GM10248 (cell line): ENCODE measurements at places on chromosomes 11 and 22.

- no peak for DNase-seq
Measured at GRCh38 chr11:134609361-134610115, 197.5 kb upstream of the B3GAT1 start.

GRCh38 chr11:93783765-93784144, 327 bp upstream of the MED17 start:
- no peak for DNase-seq

GRCh38 chr11:70078095-70078780, at the start of gene ANO1:
TSS of gene ANO1 (plus strand) at chr11:70078317. CDS start at chr11:70078607, 290 bp downstream.
- no peak for DNase-seq

DNA sequence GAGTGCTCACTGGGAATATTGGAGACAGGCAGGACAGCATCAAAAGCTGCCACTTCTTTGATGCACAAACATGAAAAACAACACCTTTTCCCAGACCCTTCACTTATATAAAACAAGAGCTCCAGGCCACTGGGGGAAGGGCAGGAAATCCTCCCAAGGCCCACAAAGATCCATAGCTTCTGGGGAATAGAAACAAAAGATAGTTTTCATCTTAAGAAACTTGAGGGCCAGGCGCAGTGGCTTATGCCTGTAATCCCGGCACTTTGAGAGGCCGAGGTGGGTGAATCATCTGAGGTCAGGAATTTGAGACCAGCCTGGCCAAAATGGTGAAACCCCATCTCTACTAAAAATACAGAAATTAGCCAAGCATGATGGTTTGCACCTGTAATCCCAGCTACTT, 15.3 kb downstream of the RTL6 start:
- DNase-seq = no peak
